MG63 (cell line): ENCODE measurements at places on chromosomes 16 and 17. TPM values are rescaled to one million over a fixed set of nuclear protein-coding genes. Genes with fewer than 3 reads are reported as not detected.
A peak's percentile ranks its signal among the peaks of the same experiment; 100 is the strongest.

DNA sequence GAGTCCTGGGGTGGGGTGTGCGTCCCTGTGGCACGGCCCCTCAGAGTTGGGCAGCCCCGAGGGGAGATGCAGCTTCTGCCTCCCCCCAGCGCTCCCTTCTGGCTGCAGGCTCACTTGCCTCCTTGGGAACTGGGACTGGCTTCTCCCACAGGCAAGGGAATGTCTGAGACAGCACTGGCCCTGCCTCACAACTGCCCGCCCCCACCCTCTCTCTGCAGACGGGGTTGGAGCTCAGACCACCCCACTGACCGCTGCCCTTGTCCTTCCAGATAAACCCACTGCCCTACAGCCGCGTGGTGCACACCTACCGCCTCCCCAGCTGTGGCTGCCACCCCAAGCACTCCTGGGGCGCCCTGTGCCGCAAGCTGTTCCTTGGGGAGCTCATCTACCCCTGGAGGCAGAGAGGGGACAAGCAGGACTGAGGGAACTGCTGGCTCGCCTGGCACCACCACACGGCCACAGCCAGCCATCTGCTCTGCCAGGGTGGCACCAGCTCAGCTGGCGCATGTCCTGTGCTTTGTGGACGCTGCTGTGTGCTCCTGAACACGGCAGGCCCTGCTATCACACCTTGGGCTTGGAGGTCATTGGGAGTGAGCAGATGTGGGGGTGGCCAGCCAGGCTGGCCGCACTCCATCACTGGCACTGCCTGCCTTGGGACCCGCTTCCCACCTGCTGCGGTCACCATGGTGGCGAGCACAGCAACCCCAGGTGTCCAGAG is 7.1 kb upstream of the RAB40C start:
- DNase-seq = no peak

DNA sequence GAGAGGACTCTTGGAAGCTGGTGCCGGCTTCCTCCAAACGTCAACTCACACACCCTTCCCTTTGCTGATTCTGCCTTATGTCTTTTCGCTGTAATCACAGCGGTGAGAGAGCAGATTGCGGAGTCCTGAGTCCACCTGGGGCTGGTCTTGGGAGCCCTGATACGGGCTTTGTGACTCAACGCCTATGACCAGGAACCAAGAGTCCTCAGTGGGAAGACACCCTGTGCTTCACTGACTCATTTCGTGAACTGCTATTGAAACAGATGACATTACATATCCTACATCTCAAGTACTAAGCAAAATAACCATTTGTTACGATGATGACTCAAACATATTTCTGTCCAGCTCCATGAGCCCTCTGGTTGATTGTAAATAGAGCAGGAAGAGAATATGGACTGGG is 90.7 kb upstream of the CREBBP start:
- peak; percentile 22 for DNase-seq

DNA sequence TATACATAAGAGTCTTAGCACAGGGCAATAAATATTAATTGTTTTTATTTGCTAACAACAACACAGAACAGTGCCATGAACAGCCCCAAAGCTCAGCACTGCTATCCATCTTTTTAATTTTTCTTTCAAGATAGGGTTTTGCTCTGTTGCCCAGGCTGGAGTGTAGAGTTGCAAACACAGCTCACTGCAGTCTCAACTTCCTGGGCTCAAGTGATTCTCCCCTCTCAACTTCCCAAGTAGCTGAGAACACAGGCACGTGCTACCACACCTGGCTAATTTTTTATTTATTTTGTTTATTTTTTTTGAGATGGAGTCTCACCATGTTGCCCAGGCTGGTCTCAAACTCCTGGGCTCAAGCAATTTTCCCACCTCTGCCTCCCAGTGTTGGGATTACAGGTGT is 47.6 kb upstream of the AKAP1 start:
- DNase-seq = no peak

- DNase-seq = peak; percentile 73
Observed at GRCh38 chr17:39132192-39132610, 19.2 kb downstream of the PLXDC1 start.

GRCh38 chr17:67488161-67488560 is 111.1 kb downstream of the PITPNC1 start:
- peak; percentile 19 for DNase-seq

GRCh38 chr17:17018612-17019429 is 23.4 kb upstream of the MPRIP start:
- no peak for DNase-seq

SEPHS2 gene
- 75.8 and 110 TPM in 2 replicates for total RNA-seq

IRX5 gene
- 16.7 and 26.4 TPM in 2 replicates for total RNA-seq

RNF222 gene
- total RNA-seq = not detected in 2 replicates

KRTAP4-16 gene
- not detected in 2 replicates for total RNA-seq

EPX gene
- total RNA-seq = not detected in 2 replicates

TSR3 gene
- total RNA-seq = 138 and 174 TPM in 2 replicates
